Chondrocyte (in vitro differentiated cells): ENCODE measurements at places on chromosomes 16 and 17. TPM values are rescaled to one million over a fixed set of nuclear protein-coding genes. Genes with fewer than 3 reads are reported as not detected.

The ACSM5 gene
- 0.99 to 2.1 TPM (median 1.7 TPM) in 3 replicates for total RNA-seq

The SALL1 gene
- total RNA-seq: 0.12 to 0.20 TPM (median 0.13 TPM) in 3 replicates

The CTRB2 gene
- total RNA-seq: not detected in 3 replicates

The SLC16A6 gene
- total RNA-seq: 0.15 to 0.44 TPM (median 0.31 TPM) in 3 replicates

The HOXB1 gene
- not detected in 3 replicates for total RNA-seq

The GJC1 gene
- 26.8 to 50.5 TPM (median 46.4 TPM) in 3 replicates for total RNA-seq
